ENCODE measurements at places on chromosomes 5 and 9. TPM values are rescaled to one million over a fixed set of nuclear protein-coding genes. Genes with fewer than 3 reads are reported as not detected.

- no peak for DNase-seq
Measured at GRCh38 chr9:84772511-84772910, 103.0 kb downstream of the NTRK2 start.

GRCh38 chr5:40790947-40791593 lies 7.1 kb downstream of the PRKAA1 start:
- DNase-seq = no peak

GRCh38 chr9:69086312-69086711 lies 50.8 kb downstream of the FXN start:
- DNase-seq = no peak

- DNase-seq = peak; percentile 96
Measured at GRCh38 chr5:137563646-137564397, 64.7 kb upstream of the SPOCK1 start.

The ANKRD31 gene
- 0.07 TPM for polyA plus RNA-seq

The KIAA0825 gene
- polyA plus RNA-seq = 1.3 TPM

GRCh38 chr9:19114680-19115270 lies 12.1 kb upstream of the HAUS6 start:
- DNase-seq = no peak

- DNase-seq = peak; percentile 19
Measured at GRCh38 chr9:71072587-71072986, 48.8 kb downstream of the TRPM3 start.

DNA sequence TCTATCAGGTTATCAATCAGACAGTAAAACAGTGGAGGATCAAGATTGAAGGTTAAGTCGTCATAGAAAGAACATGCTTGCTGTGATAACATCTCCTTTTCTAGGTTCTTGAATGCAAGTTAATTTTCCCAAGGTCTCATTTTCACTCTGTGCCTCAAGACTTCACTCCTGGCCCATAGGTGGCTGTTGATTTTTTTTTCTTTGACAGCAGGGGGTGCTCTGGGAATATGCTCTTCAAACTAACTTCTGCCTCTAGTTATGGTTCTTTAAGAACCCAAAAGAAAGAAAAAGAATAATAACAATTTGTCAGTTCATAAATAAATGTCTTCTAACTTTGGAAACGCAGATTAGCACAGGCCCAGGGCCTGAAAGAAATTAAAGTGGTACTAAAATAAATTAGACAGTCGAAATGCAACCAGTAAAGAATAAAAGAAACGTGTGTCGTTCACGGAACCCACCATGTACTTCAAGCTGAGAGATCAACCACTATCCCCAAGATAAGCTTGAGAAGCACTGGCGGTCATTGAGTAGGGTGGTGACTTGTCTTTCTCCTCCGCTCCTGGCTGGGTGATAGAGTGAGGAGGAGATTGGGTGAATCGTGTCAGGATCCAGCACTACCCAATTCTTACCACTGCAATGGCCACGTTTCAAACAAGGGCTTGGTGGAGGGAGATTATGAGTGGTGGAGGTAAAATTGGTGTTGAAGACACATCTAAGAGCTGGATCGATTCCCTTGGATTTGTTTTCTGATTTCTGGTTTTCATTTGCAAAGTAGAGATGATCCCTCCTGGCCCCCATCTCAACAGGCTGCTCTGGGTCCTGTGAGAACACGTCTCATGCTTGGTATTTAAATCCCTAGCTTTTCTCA lies 93.4 kb upstream of the IRX4 start:
- DNase-seq = no peak

DNA sequence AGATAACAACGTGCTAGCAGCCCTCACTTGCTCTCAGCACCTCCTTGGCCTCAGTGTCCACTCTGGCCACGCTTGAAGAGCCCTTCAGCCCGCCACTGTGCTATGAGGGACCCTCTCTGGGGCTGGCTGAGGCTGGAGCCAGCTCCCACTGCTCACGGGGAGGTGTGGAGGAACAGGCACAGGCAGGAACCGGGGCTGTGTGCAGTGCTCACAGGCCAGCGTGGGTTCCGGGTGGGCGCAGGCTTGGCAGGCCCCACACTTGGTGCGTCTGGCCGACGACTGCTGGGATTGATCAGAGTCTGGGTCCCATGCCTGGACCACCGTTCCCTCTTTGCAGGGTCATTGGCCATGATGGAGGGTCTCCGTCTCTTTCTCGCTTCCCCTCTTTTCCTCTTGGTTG lies 194.3 kb upstream of the GRAMD2B start:
- DNase-seq = no peak

The ATOSB gene
- polyA plus RNA-seq = 41.0 TPM

- DNase-seq = no peak
Measured at GRCh38 chr5:35819026-35819425, 37.7 kb upstream of the IL7R start.

All from BJ (cell line).